ENCODE measurements at places on chromosomes 7 and 10. TPM values are rescaled to one million over a fixed set of nuclear protein-coding genes. Genes with fewer than 3 reads are reported as not detected.

- no peak overlapping the region for H3K4me3 ChIP-seq
- no peak for DNase-seq
- peaks cover 27% of the 10 kb centered on the region for H3K36me3 ChIP-seq
- peak overlapping the region; percentile 72 for H3K27ac ChIP-seq
- H3K27me3 ChIP-seq: no peaks in the 10 kb centered on the region
Observed at GRCh38 chr7:47407821-47408674, 173.9 kb downstream of the TNS3 start.

- peaks cover 16% of the 10 kb centered on the region for H3K4me1 ChIP-seq
- no peaks in the 10 kb centered on the region for H3K27me3 ChIP-seq
- no peak for DNase-seq
- no peak overlapping the region for H3K4me3 ChIP-seq
Observed at GRCh38 chr10:119383174-119383856, 159.2 kb downstream of the RGS10 start.

- H3K4me3 ChIP-seq: no peak overlapping the region
- H3K27me3 ChIP-seq: no peaks in the 10 kb centered on the region
- no peaks in the 10 kb centered on the region for H3K36me3 ChIP-seq
- peaks cover 18% of the 10 kb centered on the region for H3K4me1 ChIP-seq
Observed at GRCh38 chr10:121033366-121033765, 182.2 kb downstream of the WDR11 start.

DNA sequence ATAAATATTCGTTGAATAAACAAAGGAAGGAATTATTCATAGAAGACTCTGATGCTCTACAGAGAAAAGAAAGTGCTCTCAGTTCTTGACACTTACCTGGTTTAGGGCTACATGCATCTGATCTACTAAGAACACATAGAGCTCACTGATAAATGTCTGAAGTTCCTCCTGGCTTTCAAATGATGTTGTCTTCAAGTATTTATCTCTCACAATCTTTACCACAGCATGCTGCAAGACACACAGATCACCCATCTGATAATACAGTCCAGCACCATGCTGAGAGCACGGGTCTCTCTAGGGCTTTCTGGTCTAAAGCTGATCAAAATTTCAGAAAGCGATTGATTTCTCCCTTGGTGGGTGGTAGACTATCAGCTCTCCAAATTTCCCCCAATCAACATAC lies 44.5 kb upstream of the MRPS16 start:
- no peaks in the 10 kb centered on the region for H3K4me1 ChIP-seq
- no peak overlapping the region for H3K4me3 ChIP-seq
- H3K27me3 ChIP-seq: no peaks in the 10 kb centered on the region
- no peak for DNase-seq

DNA sequence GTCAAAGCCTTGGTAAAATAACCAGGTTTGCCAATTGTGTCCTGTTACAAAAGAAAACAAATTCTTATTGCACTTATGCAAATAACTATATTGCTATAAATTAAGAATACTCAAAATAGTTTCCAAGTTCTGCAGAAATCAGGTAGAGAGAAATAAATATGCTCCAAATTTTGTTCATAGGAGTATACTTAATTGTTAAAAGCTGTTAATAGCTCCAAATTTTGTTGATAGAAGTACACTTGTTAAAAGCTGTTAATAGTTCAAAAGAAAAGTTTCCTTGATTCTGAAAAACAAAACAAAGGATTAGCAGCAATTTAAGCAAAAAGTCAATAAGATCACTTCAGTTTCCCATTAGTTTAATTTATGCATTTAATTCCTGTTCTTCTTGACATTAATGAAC lies 46.4 kb upstream of the ZNF138 start:
- no peaks in the 10 kb centered on the region for H3K4me1 ChIP-seq
- H3K27ac ChIP-seq: no peak overlapping the region
- H3K27me3 ChIP-seq: no peaks in the 10 kb centered on the region
- no peaks in the 10 kb centered on the region for H3K36me3 ChIP-seq

C7orf33 gene
- total RNA-seq: not detected

Data from esophagus muscularis mucosa (tissue), 4 donors.